Amygdala (tissue), 56 donors: ENCODE measurements at places on chromosomes 7 and 10.

DNA sequence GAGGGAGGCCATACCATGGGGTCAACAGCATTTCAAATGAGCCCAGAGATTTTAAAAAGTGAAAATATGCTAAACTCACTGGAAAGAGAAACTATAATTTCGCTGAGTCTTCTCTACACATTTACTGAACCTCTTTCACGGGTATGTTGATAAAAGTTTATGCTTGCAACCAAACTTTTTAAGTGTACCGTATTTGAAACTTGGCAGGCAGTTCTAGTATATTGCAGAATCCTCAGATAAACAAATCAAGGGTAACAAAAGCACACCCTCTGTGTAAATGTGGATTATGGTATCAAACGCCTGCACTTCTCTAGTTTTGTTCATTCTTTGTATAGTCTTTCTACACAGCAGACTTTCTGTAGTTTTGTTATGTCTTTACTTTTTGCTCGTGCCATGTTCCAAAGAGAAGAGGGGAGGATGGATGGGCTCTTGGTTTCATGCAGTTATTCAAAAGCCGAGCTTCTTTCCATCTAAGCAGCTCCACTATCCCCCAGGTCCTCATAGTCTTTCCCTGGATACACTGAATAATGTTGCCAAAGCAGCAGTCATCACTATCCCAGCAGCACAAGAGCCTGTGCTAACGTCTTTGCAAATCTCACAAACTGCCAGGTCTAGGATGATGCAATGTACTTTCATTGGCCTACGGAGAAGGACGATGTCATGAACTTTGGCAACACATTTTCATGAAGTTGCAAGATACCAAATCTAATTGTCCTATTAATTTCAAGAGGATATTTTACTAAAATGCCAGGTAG, 131.2 kb downstream of the MPP7 start:
- no peak for DNase-seq

DNA sequence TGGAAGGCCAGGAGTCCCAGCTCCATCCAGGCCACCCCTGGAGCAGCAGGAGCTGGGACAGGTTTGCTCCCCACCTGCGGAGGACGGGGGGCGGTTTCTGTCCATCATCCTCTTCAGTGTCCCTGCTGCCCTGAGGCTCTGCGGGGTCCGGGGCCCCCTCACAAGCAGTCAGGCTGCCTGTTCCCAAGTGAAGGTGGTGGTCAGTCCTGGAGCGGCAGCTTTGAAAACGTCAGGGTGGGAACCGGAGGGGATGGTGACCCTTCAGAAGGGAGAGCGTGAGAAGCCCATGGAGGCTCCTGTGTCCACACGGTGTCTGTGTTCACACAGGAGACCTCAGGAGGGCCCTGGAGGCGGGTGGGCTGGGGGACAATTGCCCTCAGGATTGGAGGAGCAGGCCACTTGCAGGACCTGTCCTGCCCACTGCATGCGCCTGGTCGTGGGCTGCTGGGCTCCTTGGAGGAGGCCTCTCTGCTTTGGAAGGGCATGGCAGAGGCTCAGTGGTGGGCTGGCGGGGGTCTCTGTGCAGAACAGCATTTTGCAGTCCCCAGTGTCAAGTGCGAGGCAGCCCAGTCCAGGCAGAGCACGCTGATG, 49.3 kb upstream of the INPP5A start:
- no peak for DNase-seq

DNA sequence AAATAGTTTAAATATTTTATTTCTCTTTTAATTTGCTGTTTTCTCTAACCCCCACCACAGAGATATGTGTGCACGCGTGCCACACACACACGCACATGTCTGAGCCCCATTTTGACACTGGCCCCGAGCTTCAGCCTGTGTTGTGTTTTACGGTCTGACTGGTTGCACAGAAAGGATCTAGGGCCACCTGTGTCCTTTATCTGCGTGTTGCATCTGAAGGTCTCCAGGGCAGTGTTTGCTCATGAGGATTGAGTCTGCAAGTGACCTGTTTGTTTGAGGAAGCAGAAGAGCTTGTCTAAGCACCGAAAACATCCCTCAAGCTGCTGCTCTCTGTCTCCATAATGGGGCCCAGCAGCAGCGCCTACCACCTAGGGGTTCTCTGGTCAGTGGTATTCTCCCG, 266.4 kb upstream of the LYZL1 start:
- DNase-seq = no peak

DNA sequence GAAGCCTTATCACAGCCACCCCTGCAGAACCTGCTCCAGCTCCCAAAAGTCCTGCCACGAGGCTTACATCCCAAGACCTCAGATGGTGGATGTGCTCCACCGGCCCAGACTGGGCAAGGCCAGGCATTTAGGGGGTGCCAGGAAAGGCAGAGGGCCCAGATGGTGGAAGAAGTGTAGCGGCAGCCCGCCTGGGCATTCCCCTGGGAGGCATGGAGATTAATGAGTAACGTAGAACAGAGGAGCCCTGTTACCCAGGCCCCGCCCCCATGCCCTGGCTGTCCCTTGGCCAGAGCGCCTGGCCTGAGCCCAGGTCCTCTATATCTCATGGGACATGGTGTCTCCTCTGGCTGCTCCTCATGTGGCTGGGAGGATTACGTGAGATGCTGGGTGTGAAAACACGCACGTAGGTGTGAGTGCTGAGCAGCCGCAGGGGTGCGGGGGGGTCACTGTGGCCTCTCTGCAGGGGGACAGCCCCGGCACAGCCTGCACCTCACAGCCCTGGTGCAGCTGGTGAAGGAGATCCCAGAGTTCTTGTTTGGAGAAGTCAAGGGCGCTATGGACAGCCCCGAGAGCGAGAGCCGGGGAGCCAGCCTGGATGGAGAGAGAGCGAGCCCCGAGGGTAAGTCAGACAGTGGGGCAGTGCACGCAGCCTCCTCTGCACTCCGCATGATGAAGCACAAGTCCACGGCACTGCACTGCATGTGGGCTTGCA, 52.9 kb downstream of the ZNF467 start:
- peak; percentile 93 for DNase-seq

DNA sequence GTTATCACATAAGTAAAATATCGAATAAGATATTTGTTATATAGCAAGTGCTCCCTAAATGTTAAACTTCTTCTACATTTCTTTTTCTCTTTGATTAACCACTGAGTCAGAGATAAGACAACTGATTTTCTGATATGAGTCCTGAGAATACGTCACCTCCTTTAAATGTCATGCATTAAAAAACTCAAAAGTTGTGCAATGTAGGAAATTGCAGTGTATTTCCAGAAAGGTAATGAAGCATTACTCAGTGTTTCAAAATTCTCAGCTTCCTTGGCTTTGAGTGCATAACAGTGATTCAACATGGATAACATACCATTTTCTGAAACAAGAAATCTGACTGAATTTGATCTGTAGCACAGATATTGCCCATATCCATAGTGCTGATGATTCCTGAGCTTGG, 155.8 kb downstream of the BMPER start:
- no peak for DNase-seq

- no peak for DNase-seq
These were observed 1.9 kb upstream of the ITPRIP start for GRCh38 chr10:104340111-104340526.

DNA sequence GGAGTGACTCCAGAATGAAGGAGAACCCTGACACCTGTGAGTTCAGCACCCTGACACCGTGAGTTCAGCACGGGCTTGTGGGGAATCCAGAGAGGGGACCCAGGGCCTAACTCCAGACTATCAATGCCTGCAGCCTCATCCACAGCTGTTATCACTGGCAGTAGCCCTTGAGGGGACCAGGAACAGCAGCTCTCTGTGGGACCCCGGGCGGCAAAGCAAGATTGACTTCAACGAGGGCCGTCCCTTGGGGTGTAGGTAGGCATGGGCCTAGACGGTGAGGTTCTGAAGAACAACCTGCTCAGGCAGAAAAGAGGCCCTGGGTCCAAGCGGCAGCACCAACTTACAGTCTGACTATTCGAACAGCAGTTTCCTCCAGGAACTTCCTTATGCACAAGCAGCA, 8.9 kb downstream of the GRID1 start:
- DNase-seq = no peak

DNA sequence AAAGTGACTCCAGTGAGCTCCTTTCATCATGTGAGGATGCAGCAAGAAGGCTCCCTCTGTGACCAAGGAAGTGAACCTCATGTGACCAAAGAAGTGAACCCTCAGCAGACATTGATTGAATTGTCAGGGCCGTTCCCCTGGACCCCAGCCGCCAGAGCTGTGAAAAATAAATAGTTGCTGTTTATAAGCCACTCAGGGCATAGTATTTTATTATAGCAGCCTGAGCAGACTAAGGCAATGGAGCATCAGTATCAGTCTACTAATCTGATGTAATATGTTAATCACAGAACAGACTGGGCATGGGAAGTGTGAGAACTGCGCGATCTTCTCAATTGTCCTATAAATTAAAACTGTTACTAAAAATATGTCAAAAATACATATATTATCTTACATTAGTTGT, 384.5 kb upstream of the PRKCQ start:
- DNase-seq = no peak

DNA sequence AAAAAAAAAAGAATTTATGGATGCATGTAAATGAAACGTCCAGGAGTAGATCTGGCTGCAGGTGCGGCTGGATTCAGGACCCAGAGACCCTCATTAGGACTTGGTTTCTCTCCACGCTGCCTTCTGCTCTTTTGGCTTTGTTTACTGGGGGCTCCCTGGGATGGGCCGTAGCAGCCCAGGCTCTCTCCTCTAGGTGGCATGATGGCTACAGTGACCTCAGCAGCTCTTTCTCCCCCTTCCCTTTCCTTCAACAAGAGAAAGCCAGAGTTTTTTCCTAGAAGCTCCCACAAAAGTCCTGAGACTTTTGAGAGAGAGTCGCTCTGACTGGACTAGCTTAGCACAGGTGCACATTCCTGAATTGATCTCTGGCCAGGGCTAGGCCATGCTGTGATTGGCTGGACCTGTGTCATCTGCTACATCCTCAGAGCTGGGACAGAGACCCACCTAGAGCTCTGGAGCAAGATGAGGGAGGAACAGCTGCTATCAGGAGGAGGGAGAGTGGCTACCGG, 67.8 kb upstream of the PDCD4 start:
- peak; percentile 33 for DNase-seq

DNA sequence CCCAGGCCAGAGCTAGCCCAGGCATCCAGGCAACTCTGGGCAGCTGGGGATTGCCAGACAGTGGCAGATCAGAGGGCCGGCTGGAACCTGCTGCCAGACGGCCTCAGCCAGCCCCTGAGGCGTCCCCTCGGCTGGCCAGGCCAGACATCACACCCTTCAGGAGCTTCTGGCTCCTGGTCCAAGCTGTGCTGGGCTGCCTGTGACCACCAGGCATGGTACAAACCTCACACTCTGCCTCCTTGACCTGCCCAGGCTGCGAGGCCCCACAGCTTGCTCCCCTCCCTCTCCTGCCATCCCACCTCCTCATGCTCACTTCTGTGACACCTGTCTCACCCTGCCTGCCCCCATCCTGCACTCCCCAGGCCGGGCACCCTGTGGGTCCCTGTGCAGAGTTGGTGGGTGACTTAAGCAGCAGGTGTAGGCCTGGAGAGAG, 5.7 kb downstream of the DEPP1 start:
- no peak for DNase-seq

- DNase-seq = no peak
These were observed 123.4 kb downstream of the NT5C2 start for GRCh38 chr10:103069453-103070331.

- peak; percentile 57 for DNase-seq
These were observed 99.6 kb downstream of the SVIL start for GRCh38 chr10:29535012-29535777.

DNA sequence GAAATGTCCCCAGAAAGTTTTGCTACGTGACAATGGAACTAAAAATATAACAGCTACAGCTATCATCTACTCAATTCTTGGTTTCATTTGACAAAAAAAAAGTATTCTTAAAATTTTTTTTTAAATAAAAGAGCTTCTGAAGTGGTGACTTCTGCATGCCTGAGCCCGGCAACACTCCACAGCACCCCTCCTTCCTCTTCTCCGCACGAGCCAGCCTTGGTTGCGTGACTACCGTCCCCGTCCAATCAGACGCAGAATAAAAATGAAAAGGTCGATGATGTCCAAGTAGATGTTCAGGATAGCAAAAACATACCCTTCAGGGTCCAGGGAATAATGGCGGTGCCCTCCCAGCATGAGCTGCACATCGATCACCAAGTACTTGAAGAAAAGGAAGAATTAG, 34.5 kb upstream of the GATAD1 start:
- no peak for DNase-seq

GRCh38 chr10:103677486-103678177, 177.7 kb downstream of the SH3PXD2A start:
- no peak for DNase-seq

GRCh38 chr7:80135309-80136104, 876 bp downstream of the GNAI1 start:
- no peak for DNase-seq

GRCh38 chr10:31124852-31125251, 93.2 kb upstream of the ZNF438 start:
- DNase-seq = no peak

GRCh38 chr7:42926204-42926603, 5.8 kb downstream of the PSMA2 start:
- no peak for DNase-seq

- DNase-seq = no peak
These were observed 272.0 kb downstream of the HPSE2 start for GRCh38 chr10:98963608-98964007.

DNA sequence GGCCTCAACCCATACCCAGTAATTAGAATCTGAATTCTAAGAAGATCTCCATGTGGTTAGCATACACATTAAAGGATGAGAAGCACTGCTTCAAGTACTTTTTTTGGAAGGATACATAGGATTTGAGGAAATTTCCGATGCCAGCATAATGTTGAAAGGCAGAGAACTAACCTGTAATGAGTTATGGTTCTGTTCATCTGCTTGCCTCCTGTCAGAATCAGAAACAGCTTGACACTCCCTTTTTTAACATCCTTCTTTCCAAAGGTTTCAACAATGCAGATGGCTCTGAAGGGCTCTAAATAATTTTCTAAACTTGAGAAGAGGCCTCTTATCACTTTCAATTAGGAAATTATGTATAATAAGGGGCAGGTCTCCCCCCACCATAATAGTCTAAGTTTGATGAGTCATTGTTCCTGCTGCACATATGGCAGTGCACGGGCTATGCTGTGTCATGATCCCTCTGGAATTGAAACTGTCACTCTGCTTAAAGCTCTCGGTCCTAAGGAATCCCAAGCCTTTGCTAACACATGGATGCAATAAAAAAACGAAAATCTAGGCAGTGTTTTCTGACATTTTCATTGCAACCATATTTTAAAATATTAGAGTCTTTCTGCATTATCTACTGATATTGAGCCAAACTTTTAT, 291.2 kb upstream of the FZD1 start:
- no peak for DNase-seq
